Stimulated activated CD4-positive, alpha-beta T cell treated with anti-CD3 and anti-CD28 coated beads, Interleukin-12 subunit alpha, Interleukin-12 subunit beta, amount 100 ng/mL, for 4 hours (primary cell): ENCODE measurements at places on chromosomes 12 and 14.

DNA sequence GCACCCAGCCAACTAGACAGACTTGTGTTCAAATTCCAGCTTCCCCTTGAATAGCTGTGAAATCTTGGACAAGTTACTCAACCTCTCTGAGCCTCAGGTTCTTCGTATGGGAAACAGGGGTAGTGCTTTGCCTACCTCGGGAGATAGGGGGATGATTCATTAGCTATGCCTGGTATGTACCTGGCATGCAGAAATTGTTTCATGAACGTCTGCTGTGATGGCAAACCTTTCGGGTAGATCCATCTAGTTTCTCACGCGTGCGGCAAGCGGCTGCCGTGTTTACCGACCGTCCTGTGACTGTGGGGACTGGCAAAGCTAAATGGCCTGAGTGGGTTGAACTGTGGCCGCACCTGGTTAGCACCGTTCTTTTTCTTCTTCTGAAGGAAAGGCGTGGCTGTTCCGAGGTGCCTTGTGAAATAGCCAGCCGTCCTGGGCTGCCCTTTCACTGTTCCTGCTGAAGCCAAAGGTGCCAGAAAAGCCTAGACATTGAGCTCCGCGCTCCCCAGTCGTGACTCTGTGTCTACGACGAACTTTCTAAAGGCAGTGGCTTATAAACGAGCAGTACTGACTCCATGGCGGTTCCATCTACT is 40.6 kb upstream of the MED13L start:
- DNase-seq = no peak

GRCh38 chr12:569803-570434 is 93.3 kb downstream of the NINJ2 start:
- peak; percentile 90 for DNase-seq

DNA sequence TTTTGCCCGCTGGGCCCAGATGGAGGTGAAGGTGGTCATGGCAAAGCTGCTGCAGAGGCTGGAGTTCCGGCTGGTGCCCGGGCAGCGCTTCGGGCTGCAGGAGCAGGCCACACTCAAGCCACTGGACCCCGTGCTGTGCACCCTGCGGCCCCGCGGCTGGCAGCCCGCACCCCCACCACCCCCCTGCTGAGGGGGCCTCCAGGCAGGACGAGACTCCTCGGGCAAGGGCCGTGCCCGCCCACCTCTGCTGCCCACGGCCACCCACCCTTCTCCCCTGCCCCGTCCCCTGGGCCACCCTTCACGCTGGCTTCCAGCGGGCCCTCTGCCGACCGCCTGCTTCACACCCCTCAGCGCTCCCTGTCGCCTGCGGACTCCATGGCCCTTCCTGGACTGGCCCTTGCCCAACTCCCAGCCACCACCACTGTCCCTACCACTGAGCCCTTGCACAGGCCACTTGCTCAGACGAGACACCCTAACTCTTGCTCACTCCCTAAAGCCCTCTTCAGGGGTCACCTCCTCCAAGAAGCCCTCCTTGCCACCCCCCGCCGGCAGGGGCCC is 42.5 kb downstream of the CYP46A1 start:
- no peak for DNase-seq

DNA sequence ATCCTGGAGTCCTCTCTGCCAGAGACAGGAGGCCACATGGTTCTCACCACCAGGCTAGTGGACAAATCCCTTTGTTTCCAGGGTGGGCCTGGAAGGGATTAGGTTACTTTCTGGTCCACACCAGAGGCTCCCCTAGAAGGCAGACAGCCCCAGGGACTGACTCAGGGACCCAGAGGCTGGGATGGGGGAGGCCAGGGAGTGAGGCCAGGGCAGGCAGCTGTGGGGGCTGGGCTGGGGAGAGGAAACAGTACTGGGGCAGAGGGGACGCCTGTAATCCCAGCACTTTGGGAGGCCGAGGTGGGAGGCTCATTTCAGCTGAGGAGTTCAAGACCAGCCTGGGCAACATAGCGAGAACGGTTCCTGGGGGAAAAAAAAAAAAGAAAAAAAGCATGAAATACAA is 64.7 kb downstream of the TNFAIP2 start:
- no peak for DNase-seq

GRCh38 chr12:108448246-108448645 is 66.8 kb upstream of the FICD start:
- DNase-seq = no peak

DNA sequence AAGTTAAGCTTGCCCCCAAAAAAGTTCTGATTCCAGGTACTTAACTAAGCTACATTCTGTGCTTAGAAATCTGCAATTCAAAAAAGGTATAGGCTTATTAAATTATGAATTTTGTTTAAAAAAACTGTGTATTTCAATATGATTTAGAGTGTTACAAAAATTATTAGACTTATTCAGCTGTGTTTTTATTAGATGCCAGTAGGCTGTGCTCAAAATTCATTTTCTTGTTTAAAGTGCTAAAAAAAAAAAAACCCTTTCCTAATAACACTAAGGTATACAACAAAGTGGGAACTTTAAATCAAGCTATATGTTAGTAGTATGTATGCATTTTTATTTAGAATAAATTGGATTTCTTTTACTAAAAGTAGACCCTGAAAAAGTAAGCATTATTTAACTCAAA is 25.0 kb downstream of the LRRC9 start:
- DNase-seq = no peak

DNA sequence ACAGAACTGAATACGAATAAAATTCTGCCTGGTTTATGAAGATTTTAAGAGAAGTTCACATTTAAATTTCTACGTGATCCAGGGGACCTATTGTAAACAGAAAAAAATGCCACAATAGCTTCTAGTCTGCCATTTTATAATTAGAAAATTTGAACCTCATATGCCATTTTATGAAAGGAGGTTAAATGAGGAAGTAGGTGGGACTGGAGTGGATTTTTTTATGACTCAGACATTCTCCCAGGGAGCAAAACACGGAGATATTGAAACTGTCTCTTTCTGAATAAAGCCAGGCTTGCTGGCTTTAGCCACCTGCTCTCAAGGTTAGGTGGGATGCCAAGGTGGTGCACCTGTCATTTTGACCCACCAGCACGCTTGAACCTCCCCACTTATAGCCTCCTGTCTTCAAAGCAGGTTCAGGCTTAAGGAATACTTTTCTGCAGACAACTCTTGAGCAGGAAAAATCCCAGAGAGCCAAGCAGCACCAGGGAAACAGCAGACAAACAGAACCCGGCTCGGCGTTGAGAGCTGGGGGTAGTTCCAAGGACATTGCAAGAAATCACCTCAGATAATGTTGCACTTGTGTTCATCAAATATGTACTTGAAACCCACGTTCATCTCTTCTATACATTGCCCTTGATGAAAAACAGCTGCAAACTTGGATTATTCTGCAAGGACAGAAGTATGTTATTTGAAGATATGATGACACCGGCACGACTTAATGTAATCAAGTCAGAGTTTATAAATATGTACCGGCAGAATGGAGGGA is 203.7 kb downstream of the PPM1H start:
- no peak for DNase-seq
